ENCODE measurements at places on chromosomes 13 and 19. TPM values are rescaled to one million over a fixed set of nuclear protein-coding genes. Genes with fewer than 3 reads are reported as not detected.

The ALG11 gene
- polyA plus RNA-seq = 7.7 TPM

The NUCB1 gene
- polyA plus RNA-seq = 178 TPM

The ZNF439 gene
- polyA plus RNA-seq = 6.0 TPM

DNA sequence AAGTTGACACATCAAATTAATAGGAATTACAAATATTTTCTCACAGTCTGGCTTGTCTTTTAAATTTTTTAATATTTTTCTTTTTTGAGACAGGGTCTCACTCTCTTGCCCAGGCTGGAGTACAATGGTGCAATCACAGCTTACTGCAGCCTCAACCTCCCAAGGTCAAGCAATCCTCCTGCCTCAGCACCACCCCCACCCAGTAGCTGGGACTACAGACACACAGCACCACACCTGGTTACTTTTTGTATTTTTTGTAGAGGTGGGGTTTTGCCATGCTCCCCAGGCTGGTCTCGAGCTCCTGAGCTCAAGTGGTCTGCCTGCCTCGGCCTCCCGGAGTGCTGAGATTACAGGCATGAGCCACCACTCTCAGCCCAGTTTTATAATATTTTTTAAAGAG is 72.0 kb downstream of the SPATA13 start:
- DNase-seq = no peak

DNA sequence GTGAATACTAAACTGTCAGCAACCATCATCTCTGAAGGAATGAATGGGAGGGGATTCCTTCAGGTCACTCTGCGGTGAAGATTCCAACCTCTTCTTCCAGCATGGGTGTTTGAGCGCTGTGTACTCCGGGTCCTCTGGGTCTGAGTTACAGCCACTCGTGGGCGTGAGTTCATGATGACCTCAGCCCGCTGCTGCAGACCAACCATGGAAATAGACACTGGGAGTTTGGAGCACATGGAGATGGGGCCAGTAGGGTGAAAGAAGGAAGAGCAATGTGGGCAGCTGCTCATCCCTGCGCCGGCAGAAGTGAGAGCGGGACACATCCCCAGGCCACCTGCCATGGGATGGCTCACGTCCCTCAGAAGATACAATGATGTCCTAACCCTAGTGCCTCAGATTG is 16.8 kb upstream of the RAB20 start:
- no peak for DNase-seq

GRCh38 chr13:113942591-113943103 is 31.2 kb downstream of the C13orf46 start:
- DNase-seq = no peak
